T1000 (cell line): ENCODE measurements at places on chromosomes 5 and 9.

GRCh38 chr5:154309805-154310204 is 119.3 kb downstream of the GALNT10 start:
- no peak for DNase-seq

- DNase-seq = no peak
Observed at GRCh38 chr5:82794876-82795275, 282.3 kb downstream of the TMEM167A start.

DNA sequence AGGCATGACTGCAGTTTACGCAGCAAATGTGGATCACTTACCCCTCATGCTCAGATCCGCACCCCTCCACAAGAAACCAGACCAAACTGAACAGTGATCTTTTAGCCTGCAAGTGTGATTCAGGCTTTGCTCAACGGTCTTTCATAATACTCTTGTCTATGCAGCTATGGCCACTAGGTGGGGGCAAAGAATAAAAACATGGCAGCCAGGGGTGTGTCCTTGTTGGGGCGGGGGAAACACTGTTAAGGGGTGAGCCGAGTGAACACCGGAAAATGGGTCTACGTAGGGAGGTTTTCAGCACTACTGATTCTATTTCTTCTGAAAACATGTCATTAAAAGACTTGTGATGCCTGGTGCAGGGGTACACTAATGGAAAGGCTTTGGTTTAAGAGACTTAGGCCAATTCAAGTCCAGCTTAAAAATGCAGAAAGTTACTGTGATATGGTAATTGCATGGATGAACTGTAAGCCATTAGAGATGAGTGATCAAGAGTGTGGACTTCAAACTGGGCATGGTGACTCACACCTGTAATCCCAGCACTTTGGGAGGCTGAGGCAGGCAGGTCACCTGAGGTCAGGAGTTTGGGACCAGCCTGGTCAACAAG is 49.9 kb upstream of the GPR151 start:
- DNase-seq = no peak

DNA sequence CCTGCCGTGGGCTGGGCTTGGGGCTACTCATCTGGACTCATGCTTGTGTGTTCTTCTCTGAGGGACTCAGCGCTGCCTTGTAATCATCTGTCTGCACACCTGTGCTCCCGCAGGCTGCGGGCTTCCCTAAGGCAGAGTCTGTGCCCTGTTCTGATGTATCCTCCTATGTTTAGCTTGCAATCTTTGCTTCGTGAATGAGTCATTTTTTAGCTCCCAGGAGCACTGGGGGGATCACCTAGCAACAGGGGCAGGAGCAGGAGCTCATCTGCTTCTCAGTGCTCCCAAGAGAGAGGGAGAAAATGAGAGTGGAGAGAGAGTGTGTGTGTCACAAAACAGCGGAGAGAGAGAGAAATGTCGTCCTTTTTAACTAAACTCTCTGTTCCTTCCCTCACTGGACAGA is 202.4 kb upstream of the ZNF618 start:
- DNase-seq = peak; percentile 5

- DNase-seq = no peak
Observed at GRCh38 chr5:94761786-94762185, 143.3 kb downstream of the SLF1 start.

DNA sequence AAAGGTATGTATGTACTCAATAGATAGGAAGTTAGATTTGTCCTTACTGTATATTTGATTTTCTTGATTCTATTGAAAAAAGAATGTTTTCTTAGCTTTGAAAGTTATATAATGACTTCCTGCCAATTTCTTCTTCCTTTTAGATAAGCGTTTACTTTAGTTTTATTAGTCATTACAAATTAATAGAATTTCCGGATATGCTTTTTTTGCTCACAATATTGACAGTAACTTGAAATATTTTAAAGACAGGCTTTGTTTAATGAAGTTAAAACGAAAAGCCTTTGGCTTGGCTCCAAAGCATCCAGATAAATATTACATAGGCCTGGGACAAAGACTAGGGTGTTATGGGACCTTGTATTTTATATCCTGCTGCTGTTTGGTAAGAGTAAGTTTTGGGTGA is 49.5 kb downstream of the CWC27 start:
- no peak for DNase-seq

- no peak for DNase-seq
Observed at GRCh38 chr5:174008922-174009321, 20.0 kb downstream of the C5orf47 start.
